ENCODE measurements at places on chromosomes 7 and 10. TPM values are rescaled to one million over a fixed set of nuclear protein-coding genes. Genes with fewer than 3 reads are reported as not detected.
A peak's percentile ranks its signal among the peaks of the same experiment; 100 is the strongest.

GRCh38 chr10:60508037-60508436, 118.4 kb upstream of the ANK3 start:
- no peak for DNase-seq

The DOCK1 gene
- 15.6 TPM for polyA plus RNA-seq

- no peak for DNase-seq
Measured at GRCh38 chr7:38429057-38429456, 155.6 kb upstream of the TARP start.

The CYP2C8 gene
- 0.06 TPM for polyA plus RNA-seq

DNA sequence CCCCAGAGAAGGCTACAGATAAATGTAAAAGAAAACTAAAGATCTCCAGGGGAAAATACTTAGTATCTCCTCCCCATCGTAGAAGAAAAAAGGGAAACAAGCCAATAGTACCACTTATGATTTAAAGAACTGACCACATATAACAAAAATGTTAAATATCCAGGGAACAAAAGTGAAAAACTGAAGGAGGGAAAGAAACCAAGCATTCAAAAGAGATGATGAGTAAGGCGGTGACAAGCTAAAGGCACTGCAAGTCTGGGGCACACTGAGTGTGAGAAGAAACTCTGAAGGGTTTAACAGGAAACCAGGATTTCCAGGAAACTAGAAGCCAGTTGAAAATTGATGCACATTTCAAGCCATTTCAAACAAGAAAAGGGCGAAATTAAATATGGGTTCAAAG, 226.3 kb downstream of the AHR start:
- no peak for DNase-seq

The LIPF gene
- not detected for polyA plus RNA-seq

The NPY4R gene
- polyA plus RNA-seq: not detected

GRCh38 chr7:64574540-64575099, 11.7 kb upstream of the ZNF680 start:
- peak; percentile 8 for DNase-seq

DNA sequence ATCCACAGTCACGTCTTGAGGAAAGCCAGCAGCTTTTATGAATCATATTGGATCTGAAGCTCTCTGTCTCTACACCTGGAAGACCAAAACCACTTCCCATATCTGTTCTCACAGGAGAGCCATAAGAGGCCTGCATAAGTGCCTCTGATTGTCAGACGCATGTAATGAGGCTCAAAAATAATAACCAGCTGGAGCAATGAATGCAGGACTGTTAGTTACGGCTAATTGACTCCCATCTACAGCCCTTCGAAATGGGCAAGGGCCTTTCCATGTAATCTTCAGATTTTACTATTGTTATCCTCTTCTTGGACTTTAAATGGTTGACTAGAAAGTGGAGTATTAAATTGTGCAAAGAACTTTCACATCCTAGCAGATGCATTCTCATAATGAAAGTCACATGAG, 4.4 kb upstream of the SEMA3C start:
- DNase-seq: no peak

The MLXIPL gene
- not detected for polyA plus RNA-seq

- DNase-seq: no peak
Measured at GRCh38 chr10:57917019-57917418, 350.7 kb downstream of the IPMK start.

The GPR15LG gene
- not detected for polyA plus RNA-seq

- DNase-seq: no peak
Measured at GRCh38 chr7:22447762-22448161, 52.2 kb downstream of the STEAP1B start.

DNA sequence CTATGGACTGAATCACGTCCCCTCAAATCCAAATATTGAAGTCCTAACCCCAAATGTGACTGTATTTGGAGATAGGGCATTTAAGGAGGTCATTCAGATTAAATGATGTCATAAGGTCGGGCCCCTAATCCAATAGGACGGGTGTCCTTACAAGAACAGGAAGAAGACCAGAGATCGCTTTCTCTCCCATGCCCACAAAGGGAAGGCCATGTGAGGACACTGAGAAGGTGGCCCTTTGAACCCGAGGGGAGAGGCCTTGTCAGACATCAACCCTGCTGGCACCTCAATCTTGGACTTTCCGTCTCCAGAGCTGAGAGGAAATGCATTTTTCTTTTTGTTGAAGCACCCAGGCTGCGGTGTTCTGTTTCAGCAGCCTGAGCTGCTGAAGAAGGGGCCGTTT, 72.3 kb upstream of the KLF6 start:
- DNase-seq: no peak

DNA sequence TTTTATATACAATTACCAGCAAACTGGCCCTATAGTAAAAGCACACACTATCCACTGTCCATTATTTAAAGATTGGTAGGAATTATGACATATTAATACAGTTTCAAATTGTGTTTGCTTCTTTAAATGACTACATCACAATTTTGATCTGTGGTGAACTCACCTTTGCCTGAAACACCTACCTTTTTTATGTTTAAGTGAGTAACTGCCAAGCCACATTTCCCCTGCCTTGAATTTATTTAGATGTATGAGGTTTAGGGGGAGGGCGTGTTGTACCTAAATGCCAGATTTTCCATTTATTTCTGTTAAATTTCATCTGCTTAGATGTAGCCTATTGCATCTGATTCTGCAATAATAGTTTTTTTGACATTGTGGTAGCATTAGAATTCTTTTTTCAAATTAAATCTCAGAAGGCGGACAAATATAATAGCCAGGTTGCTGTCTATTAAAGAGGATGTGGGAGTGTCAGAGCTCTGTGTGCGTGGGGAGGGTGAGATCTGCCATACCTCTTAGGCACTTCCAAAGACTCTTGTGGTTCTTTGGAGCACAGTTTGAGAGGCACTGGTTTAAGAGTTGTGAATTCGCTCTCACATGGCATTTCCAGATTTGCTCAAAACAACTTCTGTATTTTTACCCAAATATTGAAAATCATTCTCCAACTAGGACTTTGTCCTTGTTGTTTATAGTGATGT, 13.8 kb downstream of the PIK3CG start:
- no peak for DNase-seq

The SPDYE2B gene
- not detected for polyA plus RNA-seq

DNA sequence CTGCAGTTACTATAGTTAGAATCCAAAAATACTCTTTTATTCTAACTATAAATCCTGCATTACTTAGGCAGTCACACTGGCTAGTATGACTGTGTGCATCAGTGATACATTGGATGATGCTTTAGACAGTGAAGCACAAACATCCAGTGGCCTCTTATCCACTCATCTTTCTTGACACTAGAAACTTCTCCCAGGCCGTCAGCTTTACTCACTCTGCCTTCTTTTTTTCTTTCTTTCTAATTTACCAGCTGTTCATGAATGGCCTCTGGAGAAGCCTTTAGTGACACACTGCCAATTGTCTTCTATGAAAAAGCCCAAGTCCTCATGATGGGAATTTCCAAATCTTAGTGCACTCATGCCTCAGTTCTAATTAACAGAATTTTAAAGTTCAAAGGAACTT, 26.2 kb upstream of the C10orf90 start:
- DNase-seq: no peak

- no peak for DNase-seq
Measured at GRCh38 chr10:84654671-84655070, 326.3 kb downstream of the CCSER2 start.

Measured in endothelial cell of umbilical vein (primary cell).